Uterus (tissue), 4 donors: ENCODE measurements at places on chromosomes 4 and X. TPM values are rescaled to one million over a fixed set of nuclear protein-coding genes. Genes with fewer than 3 reads are reported as not detected.

- DNase-seq, result no peak
Observed at GRCh38 chrX:102745513-102745856, 24.9 kb downstream of the GPRASP3 start.

Gene LPAR4
- total RNA-seq, result 31.7 TPM

Gene DUX4
- not detected for total RNA-seq

GRCh38 chr4:151004222-151004621 lies 10.9 kb downstream of the LRBA start:
- no peak for DNase-seq
